ENCODE measurements at places on chromosomes 1 and 21. TPM values are rescaled to one million over a fixed set of nuclear protein-coding genes. Genes with fewer than 3 reads are reported as not detected.

The BNIPL gene
- 0.75 TPM for total RNA-seq

The CFAP74 gene
- not detected for total RNA-seq

The SLFNL1 gene
- total RNA-seq = not detected

The PBX1 gene
- total RNA-seq = 0.13 TPM

The ADGRB2 gene
- 0.35 TPM for total RNA-seq

The TNFRSF8 gene
- 1.5 TPM for total RNA-seq

The CD34 gene
- not detected for total RNA-seq

The HEYL gene
- 0.07 TPM for total RNA-seq

The CRABP2 gene
- 0.71 TPM for total RNA-seq

The PLEKHA6 gene
- total RNA-seq = 0.13 TPM

The LIN28A gene
- total RNA-seq = not detected

The GBP6 gene
- total RNA-seq = 0.22 TPM

The CD5L gene
- total RNA-seq = not detected

The C1orf87 gene
- not detected for total RNA-seq

The ZYG11A gene
- total RNA-seq = 0.04 TPM

The TCP10L gene
- not detected for total RNA-seq

The BGLAP gene
- 1.5 TPM for total RNA-seq

The STK40 gene
- 56.8 TPM for total RNA-seq

The AIRE gene
- not detected for total RNA-seq

The ASCL5 gene
- 0.22 TPM for total RNA-seq

The PRAMEF25 gene
- total RNA-seq = not detected

The GPR3 gene
- 3.9 TPM for total RNA-seq

The PLA2G2D gene
- total RNA-seq = not detected

The FALEC gene
- not detected for total RNA-seq

The SIK1 gene
- total RNA-seq = 6.0 TPM

The LHX8 gene
- total RNA-seq = not detected

The AADACL4 gene
- not detected for total RNA-seq

The TIAM1 gene
- total RNA-seq = 37.3 TPM

The ELAVL4 gene
- not detected for total RNA-seq

The NTNG1 gene
- not detected for total RNA-seq

The SLC6A17 gene
- total RNA-seq = 0.07 TPM

The FNDC10 gene
- total RNA-seq = 3.1 TPM

The EDARADD gene
- total RNA-seq = 24.6 TPM

The S100A9 gene
- 2.3 TPM for total RNA-seq

The RPTN gene
- total RNA-seq = not detected

The OR2T11 gene
- total RNA-seq = not detected

The TMEM201 gene
- total RNA-seq = 32.8 TPM

The SPRR4 gene
- not detected for total RNA-seq

The ALX3 gene
- not detected for total RNA-seq

The TMEM79 gene
- 11.2 TPM for total RNA-seq

The TFF2 gene
- not detected for total RNA-seq

The RIMS3 gene
- total RNA-seq = 1.7 TPM

The FCRL6 gene
- 1.8 TPM for total RNA-seq

The CFAP45 gene
- 1.2 TPM for total RNA-seq

The NCAM2 gene
- not detected for total RNA-seq

The DBT gene
- 13.6 TPM for total RNA-seq

The LRRN2 gene
- not detected for total RNA-seq

The CELA3A gene
- not detected for total RNA-seq

The TYW3 gene
- 42.0 TPM for total RNA-seq
